ENCODE measurements at places on chromosomes 2 and 18.

DNA sequence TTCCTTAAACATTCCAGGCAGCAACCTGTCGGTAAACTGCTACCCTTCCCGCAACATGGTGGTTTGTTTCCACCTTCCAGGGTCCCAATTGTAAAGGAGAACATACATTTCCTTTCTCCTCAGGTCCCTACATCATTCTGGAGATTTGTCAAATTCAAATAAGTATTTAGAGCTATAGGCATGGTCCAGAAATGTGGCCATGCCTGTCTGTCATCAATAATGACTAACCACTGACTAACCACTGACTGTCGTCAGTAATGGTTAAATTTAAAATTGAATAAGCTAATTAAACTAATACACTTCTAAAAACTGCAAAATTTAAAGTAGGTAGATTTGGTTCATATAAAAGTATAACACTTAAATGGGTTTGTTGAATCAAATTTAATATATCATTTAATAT is 984.0 kb upstream of the SLC39A10 start:
- DNase-seq: no peak

DNA sequence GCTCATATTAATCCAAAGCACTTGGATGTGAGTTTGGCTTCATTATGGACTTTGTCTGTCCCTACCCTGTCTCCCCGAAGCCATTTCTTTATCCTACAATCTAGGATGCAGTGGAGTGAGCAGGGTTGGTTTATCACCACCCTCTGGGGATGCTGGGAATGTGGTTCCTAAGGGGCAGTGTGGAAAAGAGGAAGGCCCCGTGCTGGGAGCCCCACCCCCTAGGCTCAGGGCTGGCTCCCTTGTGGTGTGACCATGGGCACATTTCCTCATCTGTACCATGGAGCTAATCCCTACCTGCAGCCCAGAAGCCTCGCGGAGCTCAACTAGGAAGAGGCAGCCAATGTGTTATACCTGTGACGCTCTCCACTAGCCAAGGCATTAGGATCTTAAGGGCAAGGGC is 92.5 kb downstream of the TGOLN2 start:
- no peak for DNase-seq

GRCh38 chr2:63571291-63571690 is 17.0 kb downstream of the WDPCP start:
- DNase-seq: no peak

DNA sequence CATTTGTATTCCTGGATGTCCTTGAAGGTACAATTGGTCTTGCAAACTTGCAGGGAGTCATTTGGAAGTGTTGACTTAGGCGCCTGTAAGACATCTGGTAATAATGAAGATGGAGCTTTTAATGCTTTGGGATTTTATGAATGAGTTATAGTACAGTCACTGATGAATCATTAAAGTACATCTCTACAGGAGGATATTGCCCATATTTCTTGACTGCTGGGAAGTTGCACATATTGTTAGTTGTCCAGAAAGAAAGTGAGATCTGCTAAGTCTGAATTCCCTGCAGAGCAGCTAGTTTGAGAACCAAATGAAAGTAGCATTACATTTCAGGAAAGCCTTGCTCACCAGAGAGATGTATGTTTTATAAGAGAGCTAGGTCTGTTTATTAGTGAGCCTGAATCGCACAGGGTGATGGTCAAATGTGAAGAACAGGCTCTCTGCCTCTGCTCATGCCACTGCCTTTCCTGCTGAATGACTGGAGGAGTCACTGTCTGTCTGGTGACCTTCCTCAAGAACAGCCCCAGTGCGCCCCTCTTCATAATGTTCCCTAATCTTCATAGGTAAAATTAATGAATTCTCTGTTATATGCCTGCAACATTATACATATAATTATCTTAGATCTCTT is 138.9 kb upstream of the KLHL14 start:
- DNase-seq: peak; percentile 16

Measured in astrocyte of the hippocampus (primary cell).